Right lobe of liver (tissue), 6 donors: ENCODE measurements at places on chromosomes 12 and 14. TPM values are rescaled to one million over a fixed set of nuclear protein-coding genes. Genes with fewer than 3 reads are reported as not detected.

Gene PCED1B
- total RNA-seq = 3.0 TPM

Gene IFNG-AS1
- not detected for total RNA-seq

- H3K4me1 ChIP-seq = no peaks in the 10 kb centered on the region
- H3K27me3 ChIP-seq = no peaks in the 10 kb centered on the region
- H3K4me3 ChIP-seq = no peak overlapping the region
These were observed 279.7 kb upstream of the AMIGO2 start for GRCh38 chr12:47359310-47360092.

DNA sequence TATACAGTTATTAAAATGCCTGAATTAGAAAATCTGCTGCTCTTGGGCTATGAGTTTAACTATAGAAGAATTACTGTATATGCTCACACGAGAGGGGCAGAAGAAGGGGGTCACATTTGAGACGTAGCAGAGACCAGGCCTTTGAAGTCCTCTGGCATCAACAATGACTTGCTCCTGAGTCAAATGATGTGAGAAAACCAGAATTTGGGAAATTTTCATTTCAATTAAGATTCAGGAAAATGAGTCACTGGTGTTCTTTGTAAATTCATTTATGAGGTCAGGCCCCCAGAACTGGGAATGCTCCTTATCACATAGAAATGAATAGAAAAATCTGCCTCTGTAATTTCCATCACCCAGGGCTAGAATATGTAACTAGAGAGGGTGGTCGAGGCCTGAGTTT lies 92.9 kb downstream of the APAF1 start:
- no peak overlapping the region for H3K27ac ChIP-seq
- no peak overlapping the region for H3K4me3 ChIP-seq
- no peaks in the 10 kb centered on the region for H3K36me3 ChIP-seq
- DNase-seq = no peak
- no peaks in the 10 kb centered on the region for H3K4me1 ChIP-seq
- H3K27me3 ChIP-seq = no peaks in the 10 kb centered on the region

DNA sequence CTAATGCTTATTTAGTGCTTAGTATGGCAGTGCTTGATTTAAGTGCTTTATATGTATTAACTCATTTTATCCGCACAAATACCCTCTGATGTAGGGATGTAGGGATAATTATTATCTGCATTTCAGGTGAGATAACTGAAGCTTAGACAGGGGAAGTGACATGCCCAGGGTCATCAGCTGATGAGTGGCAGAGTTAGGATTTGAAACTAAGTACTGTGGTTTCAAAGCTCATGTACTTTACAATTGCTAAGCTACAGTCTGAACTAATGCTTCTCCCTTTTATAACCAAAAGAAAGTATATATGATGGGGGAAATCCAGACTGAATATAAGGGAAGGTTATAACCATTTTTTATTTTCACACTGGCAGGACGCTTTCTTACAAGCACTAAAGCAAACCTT lies 229.6 kb upstream of the NAV3 start:
- no peaks in the 10 kb centered on the region for H3K36me3 ChIP-seq
- no peaks in the 10 kb centered on the region for H3K4me1 ChIP-seq
- no peak overlapping the region for H3K4me3 ChIP-seq
- DNase-seq = no peak

GRCh38 chr14:61640158-61641136 lies 54.9 kb upstream of the HIF1A start:
- H3K27me3 ChIP-seq = no peaks in the 10 kb centered on the region
- no peaks in the 10 kb centered on the region for H3K4me1 ChIP-seq
- DNase-seq = no peak
- no peak overlapping the region for H3K4me3 ChIP-seq
